Stimulated activated CD4-positive, alpha-beta T cell treated with anti-CD3 and anti-CD28 coated beads, Interleukin-2, amount 100 ng/mL, for 4 hours (primary cell): ENCODE measurements at places on chromosomes 4 and X.

- no peak for DNase-seq
Measured at GRCh38 chr4:66052426-66052825, 382.1 kb upstream of the EPHA5 start.

GRCh38 chr4:25120146-25120940, 39.9 kb downstream of the SEPSECS start:
- no peak for DNase-seq

DNA sequence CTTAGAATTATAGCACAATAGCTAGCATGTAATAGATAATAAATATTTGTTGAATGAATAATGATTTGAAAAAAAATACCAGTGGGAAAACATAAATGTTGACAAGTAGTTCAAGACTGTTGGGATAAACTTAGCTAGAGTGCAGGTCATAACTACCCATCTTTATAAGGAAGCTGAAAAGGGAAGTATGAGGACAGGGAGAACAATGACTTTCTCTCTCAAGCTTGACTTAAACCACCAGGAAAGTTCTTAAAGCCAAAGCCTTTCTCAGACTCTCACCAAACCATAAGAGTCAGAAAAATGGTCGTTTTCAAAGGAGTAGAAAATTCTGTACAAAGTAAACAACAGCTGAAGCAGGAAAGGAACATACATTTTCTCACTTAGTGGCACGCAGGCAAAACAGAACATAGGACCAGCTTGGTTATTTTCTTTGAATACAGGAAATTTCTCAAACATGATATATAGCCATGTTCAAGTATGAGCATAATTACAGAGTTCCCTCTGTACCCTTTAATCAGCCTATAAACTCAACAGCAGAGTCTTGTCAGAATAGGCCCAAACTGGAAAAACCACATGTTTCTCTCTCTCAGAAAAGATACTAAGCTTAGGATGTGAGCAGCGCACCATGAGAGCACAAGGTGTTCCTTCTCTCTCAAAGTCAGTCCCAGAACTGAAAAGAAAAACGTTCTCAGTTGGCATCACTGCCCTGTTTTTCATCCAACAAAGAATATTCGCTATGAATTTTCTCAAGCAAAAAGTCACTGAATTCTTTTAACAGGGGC, 28.7 kb downstream of the MAPK10 start:
- no peak for DNase-seq

- no peak for DNase-seq
Measured at GRCh38 chr4:180314972-180315371, 1928.2 kb upstream of the TENM3 start.

- DNase-seq: no peak
Measured at GRCh38 chrX:48776818-48777439, 9.5 kb upstream of the GATA1 start.

GRCh38 chr4:82069883-82070638, 303.7 kb downstream of the HNRNPD start:
- no peak for DNase-seq

DNA sequence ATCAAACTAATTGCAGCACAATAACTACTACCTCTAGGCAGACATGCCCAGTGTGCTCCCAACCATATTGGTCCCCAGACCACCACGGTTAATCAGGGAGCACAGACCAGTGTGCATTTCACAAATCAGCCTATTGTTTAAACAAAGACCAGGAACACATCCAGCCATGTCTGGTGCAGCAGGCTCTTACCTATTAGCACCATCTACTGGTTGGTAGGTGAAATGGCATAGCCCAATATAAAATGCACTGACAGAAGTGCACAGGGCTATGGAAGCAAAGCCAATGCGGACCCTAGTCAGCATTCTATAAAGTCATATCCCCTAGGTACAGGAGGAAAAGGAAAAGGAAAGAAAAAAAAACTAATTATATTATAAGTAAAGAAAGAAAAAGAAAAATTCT, 15.5 kb upstream of the CYLC1 start:
- no peak for DNase-seq

DNA sequence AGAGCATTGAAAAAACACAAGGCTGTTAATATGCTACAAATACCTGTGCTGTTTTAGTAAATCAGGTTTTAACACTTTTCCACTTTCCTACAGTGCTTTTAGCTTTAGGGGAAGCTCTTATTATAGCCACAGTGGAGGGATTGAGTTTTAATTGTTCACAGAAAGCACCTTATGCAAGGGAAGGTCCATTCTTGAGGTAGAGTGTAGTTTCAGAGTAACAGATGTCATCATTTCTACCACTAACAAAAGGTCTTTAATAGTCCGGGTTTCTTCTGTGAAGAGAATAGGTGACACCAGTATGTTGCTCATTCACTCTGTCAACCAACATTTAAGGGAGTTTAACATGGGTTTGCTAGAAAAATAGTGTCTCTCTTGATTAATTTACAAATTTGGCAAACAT, 104.4 kb downstream of the STIM2 start:
- DNase-seq: no peak

GRCh38 chrX:42463706-42464490, 314.1 kb downstream of the PPP1R2C start:
- DNase-seq: no peak

- DNase-seq: no peak
Measured at GRCh38 chrX:109952050-109952449, 50.9 kb upstream of the TMEM164 start.

DNA sequence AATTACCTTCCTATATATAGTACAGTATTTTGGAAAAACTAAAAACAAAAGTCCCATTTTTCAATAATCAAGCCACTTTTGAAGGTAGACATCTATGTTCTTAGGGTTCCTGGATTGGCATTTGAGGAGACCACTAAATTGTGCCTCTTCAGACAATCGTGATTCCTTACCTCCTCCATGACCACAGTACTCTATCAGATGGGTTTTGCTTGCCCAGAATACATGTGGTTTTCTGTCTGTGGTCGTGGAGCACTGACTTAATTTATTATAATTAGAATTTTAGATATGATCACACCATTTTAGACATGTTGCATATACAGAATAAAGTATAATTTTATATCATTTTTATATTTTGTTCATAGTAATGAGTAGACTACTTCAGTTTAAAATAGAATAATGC, 67.9 kb downstream of the NDST3 start:
- no peak for DNase-seq

DNA sequence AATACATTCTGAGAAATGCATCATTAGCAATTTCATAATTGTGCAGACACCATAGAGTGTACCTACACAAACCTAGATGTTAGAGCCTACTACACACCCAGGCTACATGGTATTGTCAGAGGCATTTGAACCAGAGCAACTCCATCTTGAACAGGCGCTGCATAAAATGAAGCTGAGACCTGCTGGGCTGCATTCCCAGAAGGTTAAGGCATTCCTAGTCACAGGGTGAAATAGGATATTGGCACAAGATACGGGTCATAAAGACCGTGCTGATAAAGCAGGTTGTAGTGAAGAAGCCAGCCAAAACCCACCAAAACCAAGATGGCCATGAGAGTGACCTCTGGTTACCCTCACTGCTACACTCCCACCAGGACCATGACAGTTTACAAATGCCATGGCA, 116.4 kb downstream of the LARP7 start:
- DNase-seq: no peak

GRCh38 chr4:7426525-7427171, 8.1 kb downstream of the PSAPL1 start:
- no peak for DNase-seq

DNA sequence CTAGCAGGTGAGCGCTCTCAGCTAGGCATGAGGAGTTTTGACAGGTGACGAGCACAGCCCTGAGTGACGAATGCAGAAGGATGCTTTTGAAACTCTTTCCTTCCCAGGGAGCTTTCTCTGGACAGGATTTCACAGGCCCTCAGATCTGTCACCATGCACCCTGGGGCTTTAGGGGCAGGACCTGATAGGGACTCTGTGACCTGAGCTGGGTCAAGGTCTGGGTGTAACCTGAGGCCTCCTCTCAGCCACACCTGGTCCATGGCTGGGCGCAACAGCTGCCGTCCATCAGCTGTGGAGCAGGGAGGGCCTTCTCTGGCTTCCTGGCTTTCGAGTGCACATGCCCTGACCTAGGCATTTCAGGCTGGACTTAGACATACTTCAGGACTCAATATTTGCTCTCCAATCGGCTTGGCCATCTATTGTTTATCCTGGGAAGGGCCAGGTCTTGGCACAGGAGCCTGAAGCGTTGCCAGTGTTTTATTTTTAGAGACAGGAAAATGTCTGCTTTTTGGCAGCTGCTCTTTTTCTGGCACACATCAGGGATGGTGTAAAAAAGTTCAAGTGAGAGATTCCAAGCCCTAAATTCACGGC, 56.4 kb downstream of the C4orf51 start:
- no peak for DNase-seq

DNA sequence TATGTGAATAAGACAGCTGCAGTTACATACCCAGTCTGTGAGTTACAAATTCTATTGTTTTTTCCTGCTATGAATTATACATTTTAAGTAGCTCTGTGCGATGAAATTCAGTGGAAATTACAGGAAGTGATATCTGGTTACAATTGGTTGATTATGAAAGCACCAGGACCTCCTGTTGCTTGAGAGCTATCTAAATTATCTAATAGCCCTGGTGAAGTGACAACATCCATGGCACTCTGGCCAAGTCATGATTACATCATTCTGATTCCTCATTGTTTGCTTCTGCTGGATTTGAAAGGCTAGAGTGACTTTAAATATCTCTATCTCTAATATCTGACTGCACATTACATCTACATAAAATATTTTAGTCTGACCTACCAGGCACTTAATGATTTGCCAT, 515.0 kb downstream of the CFAP47 start:
- no peak for DNase-seq

GRCh38 chrX:111339212-111339611, 68.9 kb upstream of the CAPN6 start:
- DNase-seq: no peak

DNA sequence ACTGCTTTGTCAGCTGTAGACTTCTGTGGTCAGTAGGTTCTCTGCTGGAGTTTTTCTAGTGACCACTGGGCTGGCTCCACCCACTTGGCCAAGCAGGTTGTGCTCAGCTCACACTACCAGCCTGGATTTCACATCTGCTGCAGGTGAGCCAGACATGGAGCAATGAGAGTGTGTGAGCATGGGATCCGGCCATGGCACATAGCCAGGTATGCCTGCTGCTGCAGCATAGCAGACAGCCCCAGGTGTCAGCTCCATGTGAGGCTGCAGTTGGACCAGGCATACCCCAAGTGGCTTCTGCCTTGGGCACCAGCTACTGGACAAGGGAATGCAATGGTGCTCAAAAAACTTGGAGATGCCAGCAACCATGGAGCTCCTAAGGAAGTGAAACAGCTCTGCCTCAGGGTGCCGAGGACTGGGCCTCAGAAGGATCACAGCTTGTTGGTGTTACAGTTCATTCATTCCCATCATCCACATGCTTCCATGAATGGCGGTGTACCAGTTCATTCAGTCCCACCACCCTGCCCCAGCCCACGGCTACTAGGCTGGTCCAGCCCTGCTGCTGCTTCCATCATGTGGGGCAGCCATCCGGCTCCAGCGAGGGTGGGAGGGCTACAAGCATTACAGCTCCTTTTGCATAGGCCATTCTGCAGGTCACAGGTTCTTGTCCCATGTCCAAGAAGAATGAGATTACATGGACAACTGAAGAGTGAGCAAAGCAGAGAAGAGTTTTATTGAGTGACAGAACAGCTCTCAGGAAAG, 389.1 kb upstream of the PCDH7 start:
- no peak for DNase-seq

DNA sequence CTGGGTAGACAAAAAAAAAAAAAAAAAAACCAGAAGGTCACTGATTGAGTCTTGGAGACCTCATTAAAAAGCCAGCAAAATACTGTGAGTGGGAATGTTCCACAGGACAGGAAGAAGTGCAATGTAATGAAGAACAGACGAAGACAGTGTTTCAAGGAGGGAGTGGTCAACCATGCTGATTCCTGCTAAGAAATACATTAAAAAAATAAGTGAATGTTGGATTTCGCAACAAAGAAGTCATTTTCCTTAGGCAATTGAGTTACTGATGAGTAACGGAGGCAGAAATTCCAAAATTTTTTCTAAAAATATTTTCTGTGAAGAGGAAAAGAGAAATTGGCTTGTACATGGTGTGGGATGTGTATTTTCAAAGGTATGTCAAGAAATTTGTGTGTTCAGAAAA, 94.3 kb upstream of the FAM47B start:
- no peak for DNase-seq

- no peak for DNase-seq
Measured at GRCh38 chrX:9342561-9343051, 122.3 kb upstream of the TBL1X start.

GRCh38 chr4:89277412-89277811, 30.2 kb downstream of the GPRIN3 start:
- DNase-seq: no peak

- DNase-seq: no peak
Measured at GRCh38 chr4:77044461-77045150, 31.2 kb downstream of the CCNI start.

DNA sequence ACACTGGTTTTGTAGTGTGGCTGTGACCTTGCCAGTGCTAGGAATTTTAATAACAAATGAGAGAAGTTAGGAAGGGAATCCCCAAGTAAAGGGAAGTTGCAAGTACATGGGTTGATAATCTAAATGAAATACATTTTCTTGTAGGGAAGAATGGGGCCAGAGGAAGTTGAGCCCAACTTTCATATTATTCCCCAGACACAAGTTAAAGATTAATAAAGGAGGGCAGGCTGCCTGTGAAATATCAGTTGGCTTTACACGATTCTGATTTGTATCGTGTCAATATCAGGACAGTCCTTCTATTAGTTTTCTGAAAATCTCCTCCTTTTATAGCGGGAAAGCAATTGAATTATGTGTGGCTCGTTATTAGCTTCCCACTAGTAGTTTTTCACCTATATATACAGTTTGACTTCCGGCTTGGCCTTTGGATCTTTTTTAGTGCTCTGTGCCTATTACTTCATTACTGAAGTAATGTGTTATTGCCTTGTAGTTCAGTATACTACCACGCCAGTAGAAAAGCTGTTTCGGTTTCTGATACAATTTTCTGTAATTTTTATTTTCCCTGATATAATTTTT, 1.7 kb downstream of the PDLIM5 start:
- no peak for DNase-seq

GRCh38 chr4:124641715-124642381, 70.7 kb downstream of the ANKRD50 start:
- no peak for DNase-seq

GRCh38 chr4:145186729-145187128, 6.3 kb upstream of the OTUD4 start:
- no peak for DNase-seq

DNA sequence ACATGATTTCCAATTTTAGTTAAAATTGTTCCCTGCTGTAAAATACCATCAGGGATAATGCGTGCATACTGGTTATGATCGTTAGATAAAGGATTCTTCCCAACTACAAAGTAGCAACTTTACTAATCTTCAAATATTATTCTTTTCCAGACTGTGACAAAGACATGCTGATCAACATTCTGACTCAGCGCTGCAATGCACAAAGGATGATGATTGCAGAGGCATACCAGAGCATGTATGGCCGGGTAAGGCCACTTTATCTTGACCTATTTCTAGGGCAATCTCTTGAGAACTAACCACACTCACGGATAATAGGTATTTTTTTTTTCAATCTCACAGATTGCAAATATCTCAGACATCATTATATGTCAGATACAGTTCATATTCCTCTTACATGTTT, 47.0 kb downstream of the ANXA10 start:
- DNase-seq: no peak
